ENCODE measurements at places on chromosomes 2 and 18. TPM values are rescaled to one million over a fixed set of nuclear protein-coding genes. Genes with fewer than 3 reads are reported as not detected.

MC5R gene
- not detected for total RNA-seq

DNA sequence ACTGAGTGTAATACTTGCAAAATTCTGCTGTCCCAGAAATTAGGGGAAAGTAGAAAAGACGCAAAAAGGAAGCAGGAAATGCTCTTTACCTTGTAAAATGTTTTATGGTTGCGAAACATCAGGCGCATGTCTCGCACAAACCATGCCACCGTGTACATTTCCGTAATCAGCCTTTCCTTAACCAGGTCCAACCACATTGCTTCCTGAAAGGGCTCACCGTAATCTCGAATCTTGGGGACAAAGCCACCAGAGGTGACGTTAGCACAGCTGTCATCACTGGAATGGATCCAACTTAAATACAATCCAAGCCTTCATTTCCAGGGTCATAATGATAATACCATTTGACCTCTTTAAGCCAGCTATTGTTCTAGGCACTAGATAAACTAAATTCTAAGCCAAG lies 49.3 kb downstream of the SP110 start:
- DNase-seq, result no peak

FHOD3 gene
- total RNA-seq, result 0.06 TPM

MROH2A gene
- not detected for total RNA-seq

DNA sequence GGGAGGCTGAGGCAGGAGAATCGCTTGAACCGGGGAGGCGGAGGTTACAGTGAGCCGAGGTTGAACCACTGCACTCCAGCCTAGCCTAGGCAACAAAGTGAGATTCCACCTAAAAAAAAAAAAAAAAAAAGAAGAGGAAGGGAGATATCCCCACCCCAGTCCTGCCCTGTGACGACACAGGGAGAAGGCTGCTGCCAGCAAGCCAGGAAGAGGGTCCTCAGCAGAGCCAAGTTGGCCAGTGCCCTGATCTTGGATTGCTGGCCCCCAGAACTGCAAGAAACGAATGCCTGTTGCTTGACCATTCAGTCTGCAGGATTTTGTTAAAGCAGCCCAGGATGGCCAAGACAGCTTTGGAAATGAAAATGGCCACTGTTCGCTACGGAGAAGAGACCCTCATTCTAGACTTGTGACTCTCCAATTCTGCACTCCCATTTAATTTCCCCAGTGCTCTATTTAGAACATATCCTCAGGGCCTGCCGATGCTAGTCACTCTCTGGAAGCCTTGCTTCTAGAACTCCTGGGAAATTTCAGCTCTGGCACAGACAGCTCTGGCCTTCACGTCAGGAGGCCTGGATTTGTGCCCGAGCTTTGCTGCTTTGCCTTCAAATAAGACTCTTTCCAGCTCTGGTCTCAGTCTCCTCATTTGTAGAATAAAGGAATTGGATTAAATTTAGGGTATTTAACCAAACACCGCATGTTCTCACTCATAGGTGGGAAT lies 15.7 kb upstream of the AMMECR1L start:
- DNase-seq, result no peak

ALK gene
- total RNA-seq, result not detected

DNA sequence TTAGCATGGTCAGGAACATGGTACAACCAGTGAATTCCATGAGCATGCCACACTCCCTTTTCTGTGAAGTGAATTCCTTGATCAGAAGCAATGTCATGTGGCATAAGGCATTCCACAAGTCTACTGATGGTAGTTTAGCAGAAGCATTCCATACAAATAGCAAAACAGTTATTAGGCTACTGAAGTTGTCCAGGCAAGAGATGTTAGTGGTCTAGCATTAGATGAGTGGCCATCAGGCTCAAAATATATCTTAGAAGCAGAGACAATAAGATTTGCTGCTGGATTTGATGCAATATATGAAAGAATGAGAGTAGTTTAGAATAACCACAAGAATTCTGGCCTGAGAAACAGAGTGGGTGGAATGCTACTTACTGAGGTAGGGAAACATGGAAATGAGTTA lies 355.3 kb upstream of the NRXN1 start:
- DNase-seq, result no peak

TMEM37 gene
- 0.60 TPM for total RNA-seq

DNA sequence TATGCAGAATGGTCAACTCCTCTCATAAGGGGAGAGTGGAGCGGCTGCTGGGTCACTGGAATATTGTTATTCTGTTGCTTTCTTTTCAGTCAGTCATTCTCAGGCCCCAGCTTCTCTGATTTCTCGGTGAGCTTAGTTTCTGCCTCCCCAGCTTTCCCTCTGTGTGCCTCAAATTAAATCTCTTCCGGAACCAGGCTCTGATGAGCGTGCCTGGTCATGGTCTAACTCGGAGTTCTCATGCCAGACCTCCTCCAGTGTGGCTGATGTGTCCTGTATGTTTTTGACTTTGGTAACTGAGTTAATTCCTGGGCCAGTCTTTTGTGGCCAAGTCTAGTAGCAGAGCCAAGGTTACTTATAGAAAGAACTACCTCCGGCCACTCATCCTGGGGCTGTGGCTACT lies 4.9 kb upstream of the STK11IP start:
- no peak for DNase-seq

DNA sequence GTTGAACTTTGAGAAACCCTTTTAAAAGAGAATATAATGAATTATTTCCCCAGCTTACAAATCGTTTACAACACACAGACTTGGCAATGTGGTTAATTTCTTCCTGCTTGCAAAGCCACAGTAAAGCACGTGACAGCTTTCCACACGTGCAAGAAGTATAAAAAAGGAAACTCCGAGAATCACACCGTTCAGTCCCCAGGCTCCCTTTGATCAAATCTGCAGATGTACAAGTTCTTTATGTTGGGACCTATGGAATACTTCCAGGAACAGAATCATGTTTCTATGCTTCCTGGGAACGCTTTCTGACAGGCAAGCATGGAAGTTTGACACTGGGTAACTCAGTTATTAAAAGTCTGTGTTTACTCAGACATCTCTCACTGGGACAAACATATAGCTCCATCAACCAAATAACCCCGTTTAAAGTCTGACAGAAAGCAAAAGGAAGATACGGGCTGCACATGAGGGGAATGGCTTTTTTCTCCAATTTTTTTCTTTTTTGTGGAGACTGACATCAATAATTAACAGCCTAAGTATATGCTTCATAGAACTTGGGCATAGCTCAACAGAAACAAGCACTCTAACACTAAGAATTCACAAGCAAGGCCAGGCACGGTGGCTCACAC lies 134.8 kb downstream of the EIPR1 start:
- DNase-seq, result peak; percentile 38

MARCO gene
- not detected for total RNA-seq

DNA sequence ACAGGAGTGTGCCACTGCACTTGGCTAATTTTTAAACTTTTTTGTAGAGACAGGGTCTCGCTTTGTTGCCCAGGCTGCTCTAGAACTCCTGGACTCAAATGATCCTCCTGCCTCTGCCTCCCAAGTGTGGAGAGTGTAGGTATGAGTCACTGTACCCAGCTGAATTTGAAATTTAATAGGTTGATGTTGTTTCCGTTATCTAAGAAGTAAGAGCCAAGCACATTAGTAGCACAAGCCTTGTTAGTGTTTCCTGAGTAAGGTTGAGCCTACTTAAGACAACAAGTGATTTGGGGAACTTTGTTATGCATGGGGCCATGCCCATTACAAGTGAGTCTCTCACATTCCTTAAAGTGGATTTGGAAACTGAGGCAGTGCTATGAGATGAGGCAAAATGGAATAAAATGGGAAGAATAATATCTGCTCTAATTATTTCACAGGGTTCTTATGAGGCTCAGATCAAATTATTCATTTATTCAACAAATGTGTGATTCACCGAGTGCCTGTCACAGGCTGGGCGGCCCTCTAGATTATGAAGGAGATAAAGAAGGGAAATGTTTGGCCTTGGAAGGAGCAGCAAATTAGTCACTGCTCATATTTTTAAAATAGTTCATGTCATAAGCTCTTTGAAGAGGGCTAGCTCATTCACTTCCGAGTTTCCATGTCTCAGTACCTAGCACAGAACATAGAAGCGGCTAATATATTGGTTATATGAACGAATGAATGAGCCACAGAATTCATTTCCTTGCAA lies 217.2 kb downstream of the LDLRAD4 start:
- DNase-seq, result no peak

- no peak for DNase-seq
Measured at GRCh38 chr2:45729753-45730512, 78.5 kb downstream of the PRKCE start.

- no peak for DNase-seq
Measured at GRCh38 chr18:68742206-68742605, 27.3 kb upstream of the TMX3 start.

DNA sequence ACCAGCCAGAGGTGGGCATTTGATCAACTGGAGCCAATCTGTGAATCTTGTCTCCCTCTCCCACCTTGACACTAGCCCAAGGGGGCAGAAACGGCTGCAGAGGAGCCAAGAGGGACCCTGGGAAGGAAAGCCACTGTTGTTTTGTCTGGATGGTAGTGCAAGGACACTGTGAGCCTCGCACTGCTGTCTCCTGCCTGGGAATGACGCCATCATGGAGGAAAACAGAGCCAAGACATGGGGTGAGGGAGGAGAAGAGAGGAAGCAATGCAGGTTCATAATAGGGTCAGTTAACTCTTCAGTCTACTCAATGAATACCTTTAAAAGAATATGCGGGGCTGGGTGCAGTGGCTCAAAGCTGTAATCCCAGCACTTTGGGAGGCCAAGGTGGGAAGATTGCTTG lies 231.1 kb upstream of the AGAP1 start:
- DNase-seq, result no peak

TANC1 gene
- 0.38 TPM for total RNA-seq

DNA sequence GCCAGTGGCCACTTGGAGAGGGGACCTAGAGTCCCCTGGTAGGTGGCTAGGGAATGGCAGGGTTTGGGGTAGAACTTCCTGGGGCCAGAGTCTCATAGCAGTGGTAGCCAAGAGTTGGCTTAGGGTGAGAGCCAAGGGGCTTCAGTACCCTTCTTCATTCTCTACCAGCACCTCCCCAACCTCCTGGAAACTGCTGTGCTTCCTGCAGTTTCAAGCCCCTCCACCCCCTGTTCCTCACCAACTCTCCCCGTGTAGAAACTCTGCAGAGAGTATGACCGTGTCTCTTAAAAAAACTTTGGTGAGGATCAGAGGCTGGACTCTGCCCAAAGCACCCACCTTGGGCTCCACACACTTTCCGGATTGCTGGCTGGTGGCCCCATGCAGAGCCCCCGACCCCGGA lies 159.6 kb downstream of the MSH2 start:
- DNase-seq, result no peak

CXCR4 gene
- 1,289 TPM for total RNA-seq

DNA sequence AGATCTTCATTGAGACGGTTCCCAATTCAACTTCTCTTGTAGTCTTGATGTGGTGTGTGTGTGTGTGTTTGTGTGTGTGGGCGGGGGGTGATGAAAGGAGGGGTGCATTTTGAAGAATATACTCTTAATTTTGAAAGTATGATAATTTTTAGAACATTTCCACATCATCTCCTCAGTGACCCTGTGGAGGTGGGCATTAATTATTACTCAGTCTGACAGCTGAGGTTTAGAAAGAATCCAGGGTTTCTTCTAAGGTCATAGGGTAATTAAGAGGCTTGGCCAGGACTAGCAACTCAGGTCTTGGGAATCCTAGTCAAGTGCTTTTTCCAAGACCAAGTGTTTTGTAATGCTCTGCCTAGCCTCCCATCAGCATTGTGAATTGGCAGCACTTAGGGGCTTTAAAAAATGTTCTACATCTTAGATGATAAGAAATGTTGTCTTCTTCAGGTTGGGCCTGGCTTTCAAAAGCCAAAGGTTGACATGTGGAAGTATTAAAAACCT lies 100.5 kb downstream of the SPTBN1 start:
- no peak for DNase-seq

GRCh38 chr2:3035385-3036050 lies 342.1 kb downstream of the EIPR1 start:
- no peak for DNase-seq

- DNase-seq, result no peak
Measured at GRCh38 chr2:40851661-40852060, 399.8 kb upstream of the SLC8A1 start.

GRCh38 chr2:16142383-16143361 lies 202.3 kb downstream of the MYCN start:
- no peak for DNase-seq

HOXD13 gene
- not detected for total RNA-seq

RNU2-63P gene
- total RNA-seq, result 13.3 TPM

DNA sequence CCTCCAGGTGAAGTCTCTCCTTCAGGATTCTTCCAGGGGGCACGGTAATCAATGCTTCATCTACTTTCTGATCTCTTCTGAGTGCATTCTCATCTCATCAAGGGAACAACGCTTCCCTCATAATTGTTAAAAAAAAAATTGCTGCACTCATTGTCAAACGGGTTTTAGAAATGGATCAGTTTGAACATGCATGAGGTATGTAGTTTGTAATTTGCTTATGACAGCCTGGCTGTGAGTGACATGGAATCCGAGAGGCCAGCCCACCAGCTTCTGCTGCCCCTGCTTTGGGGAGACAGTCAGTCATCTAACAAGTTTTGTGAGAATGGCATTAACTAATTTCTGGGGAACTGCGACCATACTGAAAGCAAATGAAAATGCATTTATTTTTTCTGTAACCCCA lies 791.9 kb upstream of the SOX11 start:
- no peak for DNase-seq

CCT4 gene
- 91.2 TPM for total RNA-seq

COLEC11 gene
- 0.35 TPM for total RNA-seq

GRCh38 chr18:74140582-74140981 lies 7.1 kb downstream of the FBXO15 start:
- DNase-seq, result no peak

DLX1 gene
- total RNA-seq, result not detected

GKN2 gene
- total RNA-seq, result not detected

- DNase-seq, result no peak
Measured at GRCh38 chr2:217593732-217594131, 409.1 kb downstream of the TNS1 start.

All from T-cell (primary cell).